ENCODE measurements at places on chromosomes 1 and 21.

- DNase-seq = peak; percentile 50
Measured at GRCh38 chr1:180382326-180383115, 119.9 kb downstream of the ACBD6 start.

GRCh38 chr1:203558064-203558760 lies 64.3 kb downstream of the OPTC start:
- peak; percentile 100 for DNase-seq

- no peak for DNase-seq
Measured at GRCh38 chr1:17213148-17213781, 8.3 kb downstream of the PADI1 start.

- peak; percentile 69 for DNase-seq
Measured at GRCh38 chr1:204408074-204408507, 3.5 kb downstream of the PPP1R15B start.

DNA sequence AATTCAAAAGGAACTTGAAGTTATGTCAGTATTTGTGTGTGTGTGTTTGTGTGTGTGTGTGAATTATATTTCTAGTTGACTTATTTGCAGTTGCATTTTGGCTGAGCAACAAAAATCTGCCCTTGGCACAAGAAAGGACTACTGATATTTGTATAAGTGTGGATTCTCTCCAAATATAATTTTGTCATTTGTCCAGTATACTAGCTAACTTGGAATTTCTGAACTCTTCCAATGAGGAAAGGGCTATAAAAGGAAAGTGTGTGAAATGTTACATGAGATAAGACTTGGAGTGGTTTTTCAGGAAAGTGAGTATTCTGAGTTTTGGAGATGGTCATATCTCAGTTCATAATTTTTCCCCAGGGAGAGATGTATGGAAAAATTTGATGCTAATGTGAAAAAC lies 1384.1 kb upstream of the B3GALT2 start:
- peak; percentile 28 for DNase-seq

- DNase-seq = no peak
Measured at GRCh38 chr1:94298861-94299260, 61.5 kb upstream of the ARHGAP29 start.

GRCh38 chr21:39196838-39197237 lies 13.6 kb upstream of the PSMG1 start:
- DNase-seq = no peak

DNA sequence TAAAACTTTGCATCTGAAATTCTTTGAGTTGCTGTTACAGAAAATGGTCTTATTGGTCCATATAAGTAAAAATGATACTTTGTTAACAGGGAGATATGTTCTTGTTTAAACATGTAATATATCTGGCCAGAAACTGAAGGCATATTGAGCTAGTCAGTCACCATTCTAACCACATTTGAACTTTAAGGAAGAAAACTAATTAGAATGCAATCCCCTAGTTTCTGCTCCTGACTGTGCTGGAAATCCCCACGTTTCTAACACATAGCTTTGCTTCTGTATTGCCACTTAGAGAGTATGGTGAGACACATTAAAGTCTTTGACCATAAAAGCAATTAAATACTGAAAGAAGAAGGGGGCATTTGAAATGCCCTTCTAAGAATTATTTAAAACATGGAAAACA lies 32.1 kb upstream of the HIVEP3 start:
- peak; percentile 42 for DNase-seq

GRCh38 chr1:18929686-18930085 lies 26.8 kb downstream of the IFFO2 start:
- DNase-seq = peak; percentile 87

DNA sequence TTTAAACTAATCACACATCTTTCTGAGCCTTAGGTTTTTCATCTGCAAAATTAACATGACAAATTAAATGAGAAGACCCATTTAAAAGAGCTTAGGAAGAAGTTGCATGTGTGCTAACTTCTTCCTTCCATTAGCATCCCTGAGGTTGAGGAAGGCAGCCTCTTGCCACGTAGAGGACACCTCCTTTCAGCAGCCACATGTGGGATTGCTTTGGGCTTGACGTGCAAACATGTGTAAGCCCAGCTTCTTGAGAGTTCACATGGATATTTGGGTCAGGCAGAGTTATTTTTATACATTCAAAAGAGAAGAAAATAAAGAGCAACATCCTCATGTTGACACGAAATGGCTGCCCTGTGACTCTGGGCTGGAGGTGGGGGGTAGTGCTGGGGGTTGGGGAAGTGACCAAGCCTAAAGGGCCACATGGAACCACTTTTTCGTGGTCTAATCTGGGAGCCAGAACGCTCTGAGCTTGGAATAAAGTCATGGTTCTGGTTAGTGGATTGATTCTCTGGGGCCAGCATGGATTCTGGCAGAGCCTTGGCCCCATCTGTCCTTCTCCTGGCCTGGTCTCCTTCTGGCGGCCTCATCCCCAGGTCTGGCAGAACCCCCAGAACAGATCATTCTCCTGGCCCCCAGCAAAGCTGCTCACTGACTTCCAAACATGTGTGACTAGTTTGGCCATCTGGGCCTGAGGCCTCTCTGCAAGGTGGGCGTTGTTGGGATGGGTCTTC lies 137.1 kb upstream of the USP24 start:
- no peak for DNase-seq

GRCh38 chr1:213982672-213983492 lies 4.9 kb upstream of the PROX1 start:
- DNase-seq = no peak

DNA sequence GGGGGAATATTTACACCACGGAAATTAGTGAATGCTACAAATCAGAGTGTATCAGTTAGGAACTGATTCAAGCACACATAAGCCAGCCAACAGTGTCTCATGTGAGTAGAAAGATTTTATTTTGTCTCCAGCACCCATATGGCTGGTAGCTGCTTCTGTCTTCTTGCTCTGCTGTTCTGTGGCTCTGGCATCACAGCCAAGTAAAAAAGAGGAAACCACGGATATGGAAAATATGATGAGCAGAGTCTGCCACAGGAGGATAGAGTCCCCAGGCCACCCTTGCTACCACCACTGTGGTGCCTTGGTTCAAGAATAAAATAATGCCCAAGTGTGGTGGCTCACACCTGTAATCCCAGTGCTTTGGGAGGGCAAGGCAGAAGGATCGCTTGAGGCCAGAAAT lies 53.6 kb upstream of the SPOCD1 start:
- no peak for DNase-seq

GRCh38 chr1:195898373-195898772 lies 709.9 kb downstream of the KCNT2 start:
- no peak for DNase-seq

DNA sequence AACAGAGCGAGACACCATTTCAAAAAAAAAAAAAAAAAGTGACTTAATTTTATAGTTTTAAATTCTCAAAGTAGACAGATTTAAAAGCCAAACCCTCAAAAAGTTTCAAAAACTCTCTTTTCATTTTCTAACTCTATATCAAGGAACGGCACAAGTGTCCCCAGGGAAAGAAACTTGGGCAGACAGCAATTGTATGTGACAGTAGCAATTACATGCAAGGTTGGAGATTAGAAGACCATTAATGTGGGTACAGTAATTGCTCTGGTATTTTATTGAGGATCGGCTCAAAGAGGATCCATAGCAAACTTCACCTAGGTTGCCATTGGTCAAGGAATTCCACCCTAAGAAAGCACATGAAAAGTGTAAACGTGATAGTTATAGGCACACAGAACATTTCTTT lies 46.2 kb downstream of the ACBD6 start:
- peak; percentile 2 for DNase-seq

DNA sequence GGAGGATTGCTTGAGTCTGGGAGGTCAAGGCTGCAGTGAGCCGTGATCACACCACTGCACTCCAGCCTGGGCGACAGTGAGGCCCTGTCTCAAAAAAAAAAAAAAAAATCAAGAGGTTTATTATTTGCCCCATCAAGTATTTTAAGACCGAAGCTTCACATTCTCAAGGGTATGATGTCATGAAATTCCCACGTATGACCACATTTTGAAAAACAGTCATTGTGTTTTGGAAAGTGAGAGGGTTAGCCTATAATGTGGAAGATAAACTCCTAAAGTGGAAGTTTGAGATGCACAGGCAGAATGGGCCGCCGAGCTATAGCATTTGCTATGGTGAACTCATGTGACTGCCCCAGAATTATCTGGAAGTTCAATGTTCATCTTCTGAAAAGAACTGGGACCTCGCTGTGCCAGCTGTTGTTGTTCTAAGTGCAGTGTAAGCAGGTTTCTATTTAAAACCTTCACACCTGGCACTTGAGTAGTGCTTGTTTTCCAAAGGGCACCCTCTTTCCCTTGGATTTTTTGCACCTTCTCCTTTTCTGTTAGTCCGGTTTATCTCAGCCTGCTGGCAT lies 96.9 kb upstream of the SLC25A33 start:
- peak; percentile 76 for DNase-seq

DNA sequence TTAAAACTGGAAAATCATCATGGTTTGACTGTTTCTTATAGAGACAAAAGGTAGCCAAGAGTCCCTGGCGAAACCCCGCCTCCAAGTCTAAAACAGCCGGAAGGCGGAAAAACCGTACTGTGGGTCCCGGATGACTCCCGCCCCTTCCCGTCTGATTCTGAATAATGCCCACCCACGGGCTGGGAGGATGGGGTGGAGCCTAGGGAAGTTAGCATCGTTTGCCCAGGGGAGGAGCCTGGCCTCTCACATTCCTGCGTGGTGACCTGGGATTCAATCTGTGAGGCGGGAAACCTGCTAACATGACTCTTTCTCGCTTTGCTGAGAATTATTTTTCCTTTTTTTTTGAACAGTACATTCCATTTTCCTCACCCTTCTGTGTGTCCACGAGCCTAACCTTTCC lies 124.9 kb downstream of the KCNK1 start:
- DNase-seq = no peak

- no peak for DNase-seq
Measured at GRCh38 chr1:53738205-53739108, 507 bp downstream of the GLIS1 start.

DNA sequence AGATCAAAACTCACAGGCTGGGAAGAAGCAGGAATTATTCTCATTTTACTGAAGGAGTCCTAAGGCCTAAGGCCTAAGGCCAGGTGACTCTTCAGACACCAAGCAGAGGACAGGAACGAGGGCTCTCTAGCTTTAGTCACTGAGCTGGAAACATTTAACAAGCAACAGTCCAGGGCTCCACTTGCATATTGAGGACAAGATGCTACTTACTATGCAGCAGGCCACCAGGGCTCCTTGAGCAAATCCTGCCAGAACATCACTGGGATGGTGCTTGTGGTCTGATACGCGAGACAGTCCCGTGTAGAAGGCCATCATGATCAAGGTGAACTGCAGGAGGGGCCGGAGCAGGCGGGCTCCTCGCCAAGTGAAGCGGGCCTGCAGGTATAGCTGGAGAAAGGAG lies 67.6 kb downstream of the PLPP3 start:
- DNase-seq = no peak

DNA sequence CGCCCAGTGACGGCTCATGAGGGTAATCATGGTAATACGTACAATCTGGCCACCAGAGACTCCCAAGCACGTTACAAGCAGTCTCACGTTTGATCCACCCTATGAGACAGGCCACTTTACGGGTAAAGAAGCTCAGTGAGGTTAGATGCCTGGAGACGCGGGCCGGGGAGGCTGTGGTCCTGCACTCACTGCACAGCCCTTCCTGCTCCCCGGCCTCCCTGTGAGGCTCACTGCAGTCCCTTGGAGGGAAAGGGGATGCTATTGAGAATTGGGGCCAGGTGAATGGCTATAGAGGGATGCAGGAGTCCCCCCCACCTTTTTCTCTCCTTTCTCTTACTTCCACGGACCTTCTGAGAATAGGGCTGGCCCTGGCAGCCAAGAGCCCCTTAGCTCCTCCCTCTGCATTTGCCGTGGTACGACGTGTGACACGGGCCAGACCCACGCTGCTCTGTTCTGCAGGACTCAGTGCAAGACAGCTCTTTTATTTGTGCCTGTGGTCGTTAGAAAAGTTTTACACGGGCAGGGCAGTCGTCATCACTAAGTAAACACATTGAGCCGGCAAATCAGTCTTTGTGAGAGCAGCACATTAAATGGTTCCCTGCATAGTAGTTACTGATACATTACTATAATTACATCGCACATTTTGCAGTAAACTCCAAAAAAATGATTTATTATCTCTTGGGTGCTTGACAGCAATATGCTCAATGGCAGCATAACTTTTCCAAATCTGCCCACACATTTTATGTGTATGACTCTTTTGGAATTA lies 18.8 kb downstream of the KIF26B start:
- peak; percentile 35 for DNase-seq

DNA sequence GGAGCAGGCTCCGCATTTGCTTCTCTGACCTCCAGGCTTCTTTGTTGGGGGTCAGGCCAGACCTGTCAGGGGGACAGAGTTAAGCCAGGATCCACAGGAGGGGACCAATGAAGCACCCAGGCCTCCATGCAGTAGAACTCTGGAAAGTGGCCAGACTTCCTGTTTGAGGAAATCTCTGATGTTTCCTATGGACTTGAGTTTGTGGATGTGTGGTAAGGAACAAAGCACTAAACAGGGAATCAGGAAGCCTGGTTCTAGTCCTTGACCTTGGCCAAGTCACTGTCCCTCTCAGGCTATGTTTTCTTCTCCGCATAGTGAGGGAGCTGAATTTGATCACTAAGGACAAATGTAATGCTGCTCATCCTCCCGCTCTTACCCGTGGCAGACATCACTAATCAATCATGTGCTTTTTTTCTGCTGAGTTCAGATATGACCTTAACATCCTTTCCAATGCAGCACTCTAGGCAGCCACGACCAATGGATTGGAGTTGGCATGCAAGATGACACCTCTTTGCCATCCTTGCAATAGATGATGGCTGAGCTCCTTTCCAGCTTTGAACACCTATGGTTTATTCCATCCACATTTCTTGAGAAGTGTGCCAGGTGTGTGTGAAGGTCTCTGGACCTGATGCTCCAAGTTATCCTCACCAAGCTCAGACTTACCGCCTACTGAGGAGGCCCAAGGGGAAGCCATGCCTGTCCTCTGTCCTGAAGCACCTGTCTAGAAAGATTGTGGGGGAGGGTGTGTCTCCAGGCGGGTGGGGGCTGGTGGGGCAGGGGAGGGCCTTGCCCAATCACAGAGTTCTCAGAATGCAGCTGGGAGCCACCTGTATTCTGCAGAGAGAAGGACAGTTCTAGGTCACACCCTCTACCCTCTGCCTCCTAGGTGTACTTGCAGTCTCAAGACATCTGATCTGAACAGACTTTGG lies 9.9 kb downstream of the SH2D2A start:
- DNase-seq = no peak

DNA sequence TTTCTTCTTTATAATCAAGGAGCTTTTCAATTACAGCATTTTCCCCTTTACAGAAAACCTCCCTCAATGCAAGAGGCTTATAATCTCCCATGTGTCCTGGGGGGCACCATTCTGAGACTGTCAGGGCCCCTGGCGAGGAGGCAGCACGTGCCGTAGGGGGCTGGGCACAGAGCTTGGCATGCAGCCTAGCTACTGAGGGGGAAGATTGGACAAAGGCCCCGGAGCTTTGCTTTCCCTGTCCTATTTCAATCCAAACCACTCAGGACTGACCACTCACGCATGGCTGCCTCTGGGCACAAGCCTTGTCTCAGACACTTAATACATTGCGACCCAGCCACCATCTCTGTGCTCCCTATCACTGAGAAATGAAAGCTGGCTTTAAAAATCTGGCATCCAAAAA lies 2.8 kb upstream of the RAP1GAP start:
- no peak for DNase-seq

- DNase-seq = no peak
Measured at GRCh38 chr1:3065797-3066196, 3.2 kb upstream of the PRDM16 start.
